ENCODE measurements at places on chromosomes 7 and 10. TPM values are rescaled to one million over a fixed set of nuclear protein-coding genes. Genes with fewer than 3 reads are reported as not detected.

TPST1 gene
- 58.3 TPM for total RNA-seq

NANOS1 gene
- 0.73 TPM for total RNA-seq

GDF2 gene
- total RNA-seq: not detected

TACC2 gene
- total RNA-seq: 3.7 TPM

MUC3A gene
- not detected for total RNA-seq

LIPN gene
- not detected for total RNA-seq

MYOZ1 gene
- total RNA-seq: not detected

PARD3 gene
- 27.6 TPM for total RNA-seq

FOXL3 gene
- total RNA-seq: not detected

SEC31B gene
- total RNA-seq: 2.2 TPM

CRTAC1 gene
- not detected for total RNA-seq

HELLS gene
- 32.0 TPM for total RNA-seq

GJD4 gene
- total RNA-seq: not detected

ZP3 gene
- total RNA-seq: 1.8 TPM

TEX47 gene
- total RNA-seq: not detected

VAX1 gene
- total RNA-seq: not detected

ARMC3 gene
- total RNA-seq: not detected

LIPK gene
- total RNA-seq: not detected

PNLIPRP3 gene
- 0.37 TPM for total RNA-seq

ANKRD61 gene
- total RNA-seq: not detected

LRRC61 gene
- not detected for total RNA-seq

NPTX2 gene
- total RNA-seq: under 0.01 TPM

DENND2A gene
- total RNA-seq: 15.6 TPM

C7orf33 gene
- total RNA-seq: not detected

TMED4 gene
- total RNA-seq: 65.1 TPM

GRID1 gene
- not detected for total RNA-seq

HYAL4 gene
- not detected for total RNA-seq

DKK1 gene
- 92.1 TPM for total RNA-seq

TES gene
- 57.0 TPM for total RNA-seq

RHOBTB1 gene
- 5.5 TPM for total RNA-seq

RASA4B gene
- total RNA-seq: 0.20 TPM

C10orf53 gene
- not detected for total RNA-seq

IGF2BP3 gene
- total RNA-seq: 16.5 TPM

PANK1 gene
- total RNA-seq: 7.0 TPM

All from subcutaneous preadipocyte (primary cell).